ENCODE measurements at places on chromosomes 13 and 19. TPM values are rescaled to one million over a fixed set of nuclear protein-coding genes. Genes with fewer than 3 reads are reported as not detected.

The MADCAM1 gene
- total RNA-seq, result 0.22 TPM

The STK24 gene
- 118 TPM for total RNA-seq

The GPR12 gene
- total RNA-seq, result not detected

The ZNF439 gene
- total RNA-seq, result 8.7 TPM
